CD4-positive, alpha-beta T cell treated with Interleukin-10 for 1 hour (primary cell): ENCODE measurements at places on chromosomes 1 and 21.

GRCh38 chr21:31731056-31731856 lies 662 bp downstream of the SCAF4 start:
- DNase-seq = peak; percentile 58

GRCh38 chr1:15251857-15252835 lies 5.1 kb downstream of the FHAD1 start:
- no peak for DNase-seq

- no peak for DNase-seq
These were observed 33.8 kb downstream of the PATJ start for GRCh38 chr1:61776091-61776490.

DNA sequence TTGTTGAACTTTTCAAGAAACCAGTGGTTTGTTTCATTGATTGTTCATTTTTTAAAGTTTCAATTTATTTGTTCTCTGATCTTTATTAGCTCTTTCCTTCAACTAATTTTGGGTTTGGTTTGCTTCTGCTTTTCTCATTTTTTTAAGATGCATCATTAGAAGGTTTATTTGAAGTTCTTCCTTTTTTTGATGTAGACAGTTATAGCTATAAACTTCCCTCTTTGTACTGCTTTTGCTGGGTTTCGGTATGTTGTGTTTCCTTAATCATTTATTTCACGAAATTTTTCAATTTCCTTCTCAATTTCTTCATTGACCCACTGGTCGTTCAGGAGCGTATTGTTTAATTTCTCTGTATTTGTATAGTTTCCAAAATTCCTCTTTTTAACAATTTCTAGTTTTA lies 133.3 kb upstream of the GPR52 start:
- DNase-seq = no peak

DNA sequence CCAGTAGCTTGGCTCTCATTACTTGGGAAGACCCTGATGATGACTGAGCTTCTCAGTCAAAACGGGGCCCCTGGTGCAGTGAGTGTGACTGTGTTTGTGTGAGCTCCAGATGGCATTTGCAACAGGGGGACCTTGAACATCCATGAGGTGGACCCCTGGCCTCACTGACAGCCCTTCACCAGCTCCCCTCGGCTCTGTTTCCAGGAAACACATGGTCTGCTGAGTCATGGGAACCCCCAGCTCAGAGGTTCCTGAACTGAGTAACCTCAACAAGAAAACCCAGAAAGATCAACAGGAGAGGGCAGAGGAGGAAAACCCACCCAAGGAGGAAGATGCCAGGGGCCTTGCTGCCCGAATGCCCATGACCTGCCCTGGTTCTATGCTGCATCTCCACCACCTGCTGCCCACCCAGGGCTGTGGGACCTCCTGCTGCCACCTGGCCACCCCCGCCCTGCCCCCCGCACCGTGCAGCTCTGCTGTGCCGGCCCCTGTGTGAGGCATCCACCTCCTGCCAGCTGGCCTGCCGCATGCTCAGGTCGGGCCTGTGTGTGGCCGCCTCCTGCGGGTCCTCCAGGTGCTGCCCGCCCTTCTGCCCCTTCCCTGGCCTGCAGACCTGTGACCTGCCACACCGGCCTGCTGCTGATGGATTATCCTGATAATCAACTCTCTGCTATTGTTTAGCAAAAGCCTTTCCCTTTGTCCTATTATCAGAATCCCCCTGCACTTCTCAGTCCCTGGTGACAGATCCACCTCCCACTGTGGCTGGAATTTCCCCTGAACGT lies 4.2 kb upstream of the KRTAP12-1 start:
- no peak for DNase-seq

DNA sequence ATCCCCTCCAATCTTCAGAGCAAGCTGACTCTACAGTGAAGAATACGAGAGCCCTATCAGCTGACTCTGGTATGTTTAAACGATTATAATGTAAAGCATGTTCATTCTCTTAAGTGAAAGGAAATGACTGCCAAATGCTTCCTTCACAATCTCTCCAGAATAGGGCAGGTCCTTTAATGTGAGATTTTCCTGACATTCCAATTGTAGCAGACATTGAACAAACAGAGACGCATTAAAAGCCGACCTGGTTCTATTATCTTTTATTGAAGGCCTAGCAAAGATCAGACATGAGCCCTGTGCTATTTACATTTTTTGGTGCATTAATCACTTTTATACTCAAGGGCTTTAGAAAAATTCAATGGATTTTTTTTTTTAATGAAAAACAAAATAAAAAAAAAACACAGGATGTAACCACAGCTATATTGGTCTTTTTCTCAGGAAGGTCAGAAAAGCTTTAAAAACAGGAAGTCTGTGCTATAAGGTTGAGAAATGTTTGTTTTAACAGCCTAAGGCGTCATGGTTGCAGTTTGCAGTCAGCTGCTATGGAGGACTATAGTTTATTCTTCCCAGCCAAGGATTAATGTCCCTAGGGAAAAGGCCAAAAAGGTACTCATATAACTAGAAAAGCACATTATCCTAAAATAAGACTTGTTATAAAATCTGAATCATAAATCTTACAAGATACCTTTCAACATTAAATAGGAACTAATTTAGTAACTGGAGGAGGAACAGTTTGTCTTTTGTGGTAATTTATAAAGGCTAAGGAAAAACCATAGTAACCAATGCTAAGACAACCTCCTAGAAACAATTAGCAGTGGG lies 104.8 kb downstream of the RERE start:
- DNase-seq = peak; percentile 21

DNA sequence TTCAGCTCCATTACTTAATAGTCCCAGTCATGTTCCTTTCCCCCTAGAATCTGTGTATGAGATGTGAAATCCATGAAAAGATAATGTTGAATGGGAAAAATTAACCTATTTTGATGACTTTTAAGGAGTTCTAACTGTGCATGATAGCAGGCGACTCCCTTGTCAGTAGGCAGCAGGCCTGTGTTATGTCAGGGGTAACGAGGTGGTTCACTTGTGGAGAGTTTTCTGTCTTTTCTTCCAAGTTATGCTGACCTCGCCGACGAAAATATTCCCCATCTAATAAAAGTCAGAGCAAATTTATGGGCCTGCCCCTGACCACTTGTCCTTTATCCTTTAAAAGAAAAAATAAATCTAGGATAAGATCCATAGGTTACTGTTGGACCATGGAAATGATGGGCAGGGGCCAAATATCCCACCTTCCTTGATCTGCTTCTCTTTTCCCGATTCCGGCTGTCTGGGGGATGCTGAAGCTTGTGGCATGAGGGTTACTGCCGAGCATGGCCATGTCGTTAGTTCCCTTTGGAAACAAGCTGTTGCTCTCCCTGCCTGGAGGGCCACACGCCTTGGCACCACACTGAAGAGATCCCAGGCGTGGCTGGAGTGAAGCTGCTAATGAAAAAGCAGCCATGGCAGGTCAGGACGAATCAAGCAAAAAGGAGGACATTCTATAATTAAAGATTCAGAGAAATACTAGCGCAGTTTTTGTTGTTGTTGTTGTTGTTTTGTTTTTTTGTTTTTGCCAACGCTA lies 93.8 kb downstream of the ROR1 start:
- no peak for DNase-seq

DNA sequence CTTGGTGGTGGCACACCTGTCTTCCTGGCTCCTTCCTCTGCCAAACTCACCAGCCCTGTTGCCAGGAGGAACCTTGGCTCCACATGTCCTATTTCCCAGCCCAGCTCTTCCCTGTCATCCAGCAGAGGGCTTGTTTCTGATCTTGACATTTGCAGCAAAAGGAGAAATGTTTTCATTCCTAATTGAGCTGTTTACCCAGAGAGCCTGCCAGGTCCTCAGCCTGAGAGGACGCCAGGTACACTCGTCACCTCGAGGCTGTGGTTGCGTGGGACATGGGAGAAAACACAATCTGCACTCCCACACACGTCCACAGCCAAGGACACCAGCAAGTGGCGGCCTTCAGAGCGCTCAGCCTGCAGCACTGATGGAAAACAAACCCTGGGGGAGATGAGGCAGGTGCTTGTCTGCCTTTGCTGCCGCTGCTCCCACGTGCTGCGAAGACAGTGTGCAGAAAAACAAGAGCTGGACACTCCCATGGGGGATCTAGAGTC lies 132.8 kb upstream of the CD34 start:
- DNase-seq = no peak
